ENCODE measurements at places on chromosomes 1 and 21.

DNA sequence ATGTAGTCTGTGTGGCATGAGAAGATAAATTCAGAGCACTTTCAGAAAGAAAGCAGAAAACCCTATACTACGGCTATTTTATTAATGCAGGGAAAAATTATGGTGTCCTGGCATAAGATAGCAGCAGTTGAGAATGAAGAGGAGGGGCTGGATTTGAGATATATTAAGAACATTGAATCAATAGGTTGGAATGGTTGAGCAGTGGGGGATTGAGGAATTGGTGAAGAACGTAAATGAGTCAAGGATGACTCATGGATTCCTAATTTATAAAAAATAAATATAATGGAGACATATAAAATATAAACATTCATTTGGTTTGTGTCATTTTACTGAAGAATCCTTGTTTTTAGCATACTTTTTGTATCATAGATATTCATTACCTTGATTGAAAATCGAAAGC, 234.3 kb upstream of the ADAMTS5 start:
- DNase-seq, result no peak

DNA sequence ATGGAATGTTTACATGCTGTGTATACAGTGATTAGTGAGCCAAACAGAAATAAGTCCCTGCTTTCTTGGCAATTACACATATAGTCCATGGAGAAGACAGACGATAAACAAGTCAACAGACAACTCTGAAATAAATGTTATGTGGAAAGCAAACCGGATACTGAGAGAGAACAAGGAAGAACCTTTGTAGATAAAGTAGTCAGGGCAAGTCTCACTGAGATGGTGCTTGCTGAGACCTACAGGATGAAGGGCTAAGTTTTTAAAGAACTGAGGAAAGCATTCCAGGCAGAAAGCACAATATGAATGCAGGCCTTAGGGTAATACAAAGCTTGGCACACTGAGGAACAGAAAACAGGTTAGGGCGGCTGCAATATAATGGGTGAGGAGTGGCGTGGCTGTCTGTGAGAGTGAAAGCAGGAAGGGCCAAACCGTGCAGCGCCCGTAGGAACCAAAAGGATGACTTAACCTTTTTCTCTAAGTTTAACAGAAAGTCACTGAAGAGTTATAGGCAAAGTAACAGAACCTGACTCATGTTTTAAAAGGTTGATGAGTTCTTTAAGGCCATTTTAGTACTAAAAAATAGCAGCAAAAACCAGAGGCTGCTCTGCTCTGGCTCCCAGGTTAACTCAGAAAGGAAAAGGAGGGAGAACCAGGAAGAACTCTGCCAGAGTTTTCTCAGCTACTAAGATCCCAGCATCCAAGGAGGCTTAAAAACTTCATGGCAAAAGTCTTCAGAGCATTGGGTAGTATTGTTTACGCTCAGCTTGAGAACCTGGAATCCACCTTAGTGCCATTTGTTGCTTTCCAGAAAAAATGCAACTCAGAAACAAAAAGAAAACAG, 8.7 kb upstream of the TTF2 start:
- DNase-seq, result peak; percentile 56

GRCh38 chr1:203328714-203329122, 22.2 kb downstream of the FMOD start:
- no peak for DNase-seq

DNA sequence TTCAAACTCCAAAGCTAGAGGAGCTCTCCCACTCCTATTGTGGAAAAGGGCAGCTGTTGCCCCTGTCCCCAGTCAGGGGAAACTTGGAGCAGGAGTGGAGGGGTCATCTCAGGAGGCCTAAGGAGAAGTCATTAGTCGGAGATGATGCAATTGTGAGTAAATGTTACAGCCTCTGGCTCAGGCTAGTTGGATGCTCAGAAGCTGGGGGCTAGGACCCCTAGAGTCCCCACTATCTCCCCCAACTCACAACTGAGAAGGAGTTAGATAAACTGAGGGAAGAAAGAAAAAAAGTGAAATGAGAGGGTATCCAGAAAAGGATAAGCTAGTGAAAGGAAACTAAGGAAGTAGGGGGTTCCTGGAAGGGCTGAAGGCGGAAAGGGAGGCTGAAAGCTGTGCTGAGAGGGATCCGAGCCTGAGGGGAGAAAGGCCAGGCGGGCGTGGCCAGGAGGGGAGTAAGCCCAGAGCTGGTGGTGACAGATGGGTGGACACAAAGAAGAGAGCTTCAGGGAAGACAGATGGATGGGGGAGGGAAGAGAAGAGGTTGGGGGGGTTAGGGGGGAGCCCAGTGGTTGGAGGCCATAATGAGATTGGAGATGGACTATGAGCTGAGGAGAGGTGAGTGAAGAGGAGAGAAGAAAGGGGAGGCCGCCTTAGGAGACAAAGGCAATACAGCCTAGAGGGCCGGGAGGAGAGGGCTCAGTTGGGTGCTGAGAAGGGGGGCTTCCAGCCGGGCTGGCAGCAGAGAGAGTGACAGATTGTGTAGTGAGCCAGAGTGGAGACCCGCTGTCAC, 4.5 kb upstream of the NHLH1 start:
- no peak for DNase-seq

GRCh38 chr1:47978486-47978885, 18.7 kb downstream of the TRABD2B start:
- no peak for DNase-seq

DNA sequence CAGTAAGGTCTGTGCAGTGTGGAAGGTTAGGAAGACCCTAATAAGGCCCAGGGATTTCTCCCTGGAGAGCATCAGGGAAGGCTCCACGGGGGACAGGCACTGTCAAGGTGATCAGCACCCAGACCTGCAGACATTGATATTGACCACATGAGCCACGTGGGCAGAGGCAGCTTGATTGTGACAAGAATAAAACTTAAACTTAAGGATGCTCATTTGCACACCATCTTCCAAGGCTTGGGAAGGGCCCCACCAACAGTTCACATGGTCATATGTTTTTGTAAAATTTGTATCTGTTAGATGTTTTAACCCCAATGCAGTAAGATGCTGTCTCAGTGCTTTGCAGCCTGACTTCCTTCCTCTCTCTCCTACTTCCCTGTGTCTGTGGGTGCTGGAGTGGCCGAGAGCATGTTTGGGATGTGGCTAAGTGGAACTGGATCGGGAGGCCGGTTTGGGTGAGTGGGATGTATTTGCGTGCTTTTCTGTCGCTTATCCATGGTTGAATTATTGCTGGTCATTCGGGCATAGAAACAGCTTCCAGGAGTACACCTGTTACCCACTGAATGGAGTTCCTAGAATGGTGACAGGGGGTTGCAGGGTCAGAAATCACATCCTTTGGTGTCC, 49.8 kb upstream of the OLIG2 start:
- DNase-seq, result no peak

DNA sequence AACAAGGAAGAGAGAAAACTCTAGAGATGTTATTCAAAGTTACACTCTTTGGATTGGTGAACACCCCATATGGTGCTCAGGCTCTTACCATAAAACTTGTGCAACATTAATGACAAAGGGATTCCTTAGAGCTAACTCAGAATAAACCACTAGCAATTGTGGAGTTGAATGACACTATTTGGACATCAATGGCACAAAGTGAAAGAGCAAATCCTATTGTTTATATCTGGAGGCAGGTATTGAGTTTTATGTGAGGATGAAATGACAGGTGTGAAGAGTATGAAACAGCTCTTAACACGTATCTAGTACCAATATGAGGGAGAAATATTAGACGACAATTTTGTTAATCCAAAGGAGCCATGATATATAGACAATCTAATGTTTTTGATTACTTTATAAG, 584.9 kb upstream of the PBX1 start:
- no peak for DNase-seq

GRCh38 chr1:109891930-109892329, 18.7 kb upstream of the CSF1 start:
- DNase-seq, result no peak

DNA sequence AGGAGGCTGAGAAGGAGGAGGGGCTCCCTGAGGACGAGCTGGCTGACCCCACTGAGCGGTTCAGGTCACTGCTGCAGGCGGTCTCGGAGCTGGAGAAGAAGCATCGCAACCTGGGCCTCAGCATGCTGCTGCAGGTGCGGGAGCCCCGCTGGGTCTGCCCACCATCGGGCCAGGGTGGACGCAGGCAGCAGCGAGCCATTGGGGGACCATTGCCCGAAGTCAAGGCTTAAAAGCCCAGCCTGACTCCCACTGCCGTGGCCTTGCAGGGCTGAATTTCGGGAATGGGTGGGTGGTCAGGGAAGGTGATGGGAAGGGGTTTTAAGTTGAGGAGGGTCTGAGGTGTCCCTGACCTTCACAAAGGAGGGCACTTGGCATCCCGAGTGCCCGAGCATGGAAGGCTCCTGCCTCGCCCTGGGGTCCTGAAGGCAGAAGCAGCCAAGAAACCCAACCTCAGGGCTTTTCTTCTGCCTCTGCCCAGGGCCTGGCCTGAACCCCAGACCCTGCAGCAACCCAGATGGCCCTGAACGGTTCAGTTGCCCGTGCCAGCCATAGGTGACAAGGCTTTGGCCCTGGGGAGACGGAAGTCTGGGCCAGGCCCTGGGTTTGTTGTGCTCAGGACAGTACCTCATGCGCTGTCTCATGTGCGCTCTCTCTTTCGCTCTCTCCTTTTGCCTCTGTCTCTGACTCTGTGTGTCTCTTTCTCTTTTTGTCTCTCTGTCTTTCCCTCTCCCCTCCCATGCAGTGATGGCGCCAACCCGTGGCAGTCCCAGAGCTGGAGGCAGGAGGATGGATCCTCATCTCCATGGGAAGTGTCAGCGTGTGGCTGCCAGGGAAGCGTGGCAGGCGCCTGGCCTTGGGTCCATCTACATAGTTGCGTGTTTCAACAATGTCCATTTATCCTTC, 6.2 kb downstream of the RNF187 start:
- no peak for DNase-seq

DNA sequence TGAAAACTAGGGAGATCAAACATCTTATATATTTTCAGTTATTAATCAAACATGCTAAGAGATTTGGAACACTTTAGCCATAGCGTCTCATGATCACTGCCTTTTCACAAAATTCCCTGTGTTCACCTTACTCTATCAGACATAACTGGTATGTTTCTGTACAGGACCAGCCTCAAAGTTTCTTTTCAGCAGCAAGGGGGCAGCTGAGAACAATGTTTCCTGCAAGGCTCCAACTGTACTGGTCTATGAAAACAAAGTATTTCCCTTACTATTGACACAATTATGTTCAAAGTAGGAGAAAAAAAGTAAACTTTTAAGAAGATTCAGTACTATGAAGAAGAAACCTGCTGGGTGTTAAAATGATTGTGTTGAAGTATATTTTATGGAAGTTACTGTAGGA, 98.5 kb downstream of the ATF6 start:
- no peak for DNase-seq

DNA sequence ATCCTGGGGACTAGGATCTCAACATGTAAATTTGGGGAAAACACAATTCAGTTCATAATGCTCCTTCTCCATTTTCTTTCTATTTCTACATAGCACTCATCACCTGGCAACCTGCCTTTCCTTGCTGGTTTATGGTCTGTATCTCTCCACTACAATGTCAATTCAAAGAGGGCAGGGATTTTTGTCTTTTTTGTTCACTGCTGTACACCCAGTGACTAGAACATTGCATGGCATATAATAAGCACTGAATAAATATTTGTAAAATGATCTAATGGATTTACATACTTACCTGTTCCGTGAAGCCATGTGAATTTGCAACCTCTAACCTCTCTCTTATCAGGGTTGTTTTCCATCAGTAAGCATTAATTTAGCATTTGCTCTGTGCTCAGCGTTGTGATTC, 27.4 kb upstream of the TBX15 start:
- no peak for DNase-seq
